ENCODE measurements at places on chromosomes 3 and 15.

DNA sequence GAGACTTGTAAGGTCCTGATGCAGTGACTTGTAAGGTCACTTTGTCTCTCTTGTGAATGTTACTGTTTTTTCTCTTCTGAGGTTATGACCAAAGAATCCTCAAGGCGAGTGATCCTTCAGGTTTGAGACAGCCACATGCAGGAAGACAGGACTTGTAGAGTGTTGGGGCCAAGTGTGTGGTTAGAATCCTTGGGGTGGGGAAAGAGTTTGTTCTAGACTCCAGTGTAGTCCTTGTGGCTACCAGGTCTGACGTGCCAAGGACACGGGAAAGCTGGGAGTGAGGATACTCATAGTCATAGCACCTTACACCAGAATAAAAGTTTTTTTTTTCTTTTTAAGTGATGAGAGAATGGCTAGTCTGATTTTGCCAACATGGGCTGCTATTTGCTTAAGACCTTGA, 7.3 kb upstream of the SACM1L start:
- DNase-seq: no peak

GRCh38 chr15:67256051-67256450, 1.5 kb downstream of the IQCH start:
- no peak for DNase-seq

GRCh38 chr3:54033761-54034160, 88.6 kb upstream of the CACNA2D3 start:
- no peak for DNase-seq

GRCh38 chr15:31153531-31153930, 52.0 kb upstream of the TRPM1 start:
- DNase-seq: peak; percentile 8

- no peak for DNase-seq
Observed at GRCh38 chr3:43559961-43560360, 61.9 kb downstream of the ANO10 start.

DNA sequence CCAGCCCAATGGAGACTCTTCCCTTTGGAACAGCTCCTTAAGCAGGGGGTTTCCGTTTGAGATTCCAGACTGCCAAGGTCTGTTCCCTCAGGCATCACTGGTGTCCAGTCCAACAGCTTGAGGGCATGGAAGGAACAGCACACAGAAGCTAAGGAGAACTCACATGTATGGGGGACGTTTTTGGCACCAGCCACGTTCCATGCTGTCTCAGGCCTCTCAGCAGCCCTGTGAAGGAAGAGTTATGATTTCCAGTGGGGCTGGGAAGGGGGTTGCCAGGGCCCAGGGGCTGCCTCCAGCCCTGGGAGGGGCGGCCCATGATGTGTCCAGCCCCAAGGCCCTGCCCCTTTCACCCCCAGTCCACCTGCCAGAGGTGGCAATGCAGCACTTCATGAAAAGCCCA, 7.5 kb upstream of the RHO start:
- no peak for DNase-seq

GRCh38 chr15:71476823-71477222, 333.5 kb upstream of the NR2E3 start:
- no peak for DNase-seq

GRCh38 chr15:96184297-96184696, 146.2 kb upstream of the NR2F2 start:
- no peak for DNase-seq

DNA sequence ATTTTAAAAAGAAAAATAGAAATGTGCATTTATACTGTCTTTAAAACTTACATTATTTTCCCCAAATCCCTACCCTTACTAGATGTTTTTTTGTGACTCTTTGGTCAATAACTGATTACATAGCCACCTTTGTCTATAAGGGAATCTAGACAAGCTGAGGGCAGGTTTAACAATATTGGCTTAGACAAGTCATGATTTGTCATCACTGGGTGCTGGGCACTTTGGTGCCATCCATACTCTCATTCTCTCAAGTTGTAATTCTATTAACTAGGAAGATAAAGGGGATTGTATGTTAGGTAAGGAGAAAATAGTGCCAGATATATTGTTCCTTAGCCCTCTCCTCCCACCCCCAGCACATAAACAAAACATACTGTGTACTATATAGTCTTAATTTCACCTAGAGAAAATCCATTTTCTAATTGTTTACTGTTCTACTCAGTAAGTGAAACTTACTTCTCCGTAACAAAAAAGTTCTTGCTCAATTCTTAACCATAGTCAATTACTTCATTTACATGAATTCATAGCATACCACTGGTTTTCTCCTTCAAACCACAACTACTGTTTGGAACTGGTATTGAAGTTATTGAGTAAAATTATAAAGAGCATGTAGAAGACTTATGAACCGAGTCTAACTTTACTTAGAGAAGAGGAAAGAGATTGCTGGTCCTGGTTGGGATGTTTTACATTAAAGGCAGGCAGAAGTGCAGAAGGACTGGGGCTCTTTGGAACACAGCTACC, 877.1 kb downstream of the PDCD6IP start:
- no peak for DNase-seq

DNA sequence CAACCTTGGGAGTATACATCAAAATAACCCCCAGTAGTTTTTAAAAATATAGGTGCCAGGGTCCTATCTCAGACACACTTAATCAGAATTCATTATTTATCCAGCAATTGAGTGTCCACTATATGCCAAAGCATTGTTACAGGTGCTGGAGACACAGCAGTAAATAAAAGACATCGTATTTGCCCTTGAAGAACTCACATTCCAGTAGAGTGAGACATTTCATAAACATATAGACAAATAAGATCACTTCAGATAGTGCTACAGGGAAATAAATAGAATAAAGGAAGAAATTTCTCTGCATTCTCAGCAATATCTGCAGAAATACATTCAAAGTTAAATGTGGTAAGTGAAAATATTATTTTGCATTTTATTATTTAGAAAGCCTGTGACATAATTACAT, 34.1 kb upstream of the ANKRD28 start:
- DNase-seq: no peak

GRCh38 chr3:104763007-104763406, 603.7 kb upstream of the ALCAM start:
- DNase-seq: no peak

- DNase-seq: no peak
Observed at GRCh38 chr15:40511093-40511471, 40.3 kb downstream of the CHST14 start.

- no peak for DNase-seq
Observed at GRCh38 chr3:23325466-23326065, 122.4 kb downstream of the UBE2E2 start.

GRCh38 chr3:127307112-127307835, 19.4 kb upstream of the PRR20G start:
- DNase-seq: no peak

DNA sequence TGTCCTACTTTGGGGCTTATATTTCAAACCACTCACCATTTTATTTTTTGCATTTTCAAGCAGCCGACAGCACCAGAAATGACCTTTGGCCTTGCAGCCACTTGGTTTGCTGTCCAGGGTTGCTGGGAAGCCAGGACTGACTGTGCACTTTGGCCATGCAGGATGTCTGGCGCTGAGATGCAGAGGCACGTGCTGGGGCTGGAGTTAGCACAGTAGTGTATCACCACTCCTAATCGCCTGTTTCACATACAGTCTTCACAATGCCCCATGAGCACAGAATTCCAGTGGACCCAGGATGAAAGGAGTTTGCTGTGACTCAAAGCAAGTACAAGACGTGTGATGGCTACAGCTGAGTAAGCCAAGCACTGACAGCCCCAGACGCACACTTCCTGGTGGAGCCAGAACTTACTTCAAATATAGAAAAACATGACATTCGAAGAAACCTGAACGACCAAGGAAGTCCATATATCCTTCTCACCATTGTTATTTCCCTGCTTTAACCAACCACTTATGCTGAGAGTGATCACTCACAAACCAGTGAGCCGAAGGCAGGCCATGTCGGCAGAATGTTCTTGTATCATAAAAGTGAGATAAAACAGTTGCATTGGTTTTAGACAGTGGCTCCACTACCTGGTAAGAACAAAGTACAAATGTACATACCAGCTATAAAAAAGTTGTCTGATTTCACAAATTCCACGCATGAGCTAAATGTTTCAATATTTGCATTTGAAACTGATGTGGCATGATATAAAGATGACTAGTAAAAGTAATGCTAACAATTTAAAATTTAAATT, 16.0 kb downstream of the OCA2 start:
- DNase-seq: no peak

- DNase-seq: no peak
Observed at GRCh38 chr3:77467702-77468625, 428.1 kb downstream of the ROBO2 start.

Data from natural killer cell treated with Interleukin-12 subunit alpha and Interleukin-12 subunit beta and Interleukin-15 and Interleukin-18, amount 100 ng/mL, for 72 hours (primary cell).